ENCODE measurements at places on chromosomes 6 and 20. TPM values are rescaled to one million over a fixed set of nuclear protein-coding genes. Genes with fewer than 3 reads are reported as not detected.
A peak's percentile ranks its signal among the peaks of the same experiment; 100 is the strongest.

Gene SEMG1
- total RNA-seq: not detected

Gene BANF2
- not detected for total RNA-seq

Gene PSMA7
- 223 TPM for total RNA-seq

Gene OPN5
- total RNA-seq: not detected

Gene TGM3
- total RNA-seq: 0.32 TPM

Gene PTK6
- 4.2 TPM for total RNA-seq

Gene YWHAB
- 193 TPM for total RNA-seq

Gene SLC52A3
- 1.1 TPM for total RNA-seq

Gene COL19A1
- not detected for total RNA-seq

Gene MEI4
- total RNA-seq: not detected

DNA sequence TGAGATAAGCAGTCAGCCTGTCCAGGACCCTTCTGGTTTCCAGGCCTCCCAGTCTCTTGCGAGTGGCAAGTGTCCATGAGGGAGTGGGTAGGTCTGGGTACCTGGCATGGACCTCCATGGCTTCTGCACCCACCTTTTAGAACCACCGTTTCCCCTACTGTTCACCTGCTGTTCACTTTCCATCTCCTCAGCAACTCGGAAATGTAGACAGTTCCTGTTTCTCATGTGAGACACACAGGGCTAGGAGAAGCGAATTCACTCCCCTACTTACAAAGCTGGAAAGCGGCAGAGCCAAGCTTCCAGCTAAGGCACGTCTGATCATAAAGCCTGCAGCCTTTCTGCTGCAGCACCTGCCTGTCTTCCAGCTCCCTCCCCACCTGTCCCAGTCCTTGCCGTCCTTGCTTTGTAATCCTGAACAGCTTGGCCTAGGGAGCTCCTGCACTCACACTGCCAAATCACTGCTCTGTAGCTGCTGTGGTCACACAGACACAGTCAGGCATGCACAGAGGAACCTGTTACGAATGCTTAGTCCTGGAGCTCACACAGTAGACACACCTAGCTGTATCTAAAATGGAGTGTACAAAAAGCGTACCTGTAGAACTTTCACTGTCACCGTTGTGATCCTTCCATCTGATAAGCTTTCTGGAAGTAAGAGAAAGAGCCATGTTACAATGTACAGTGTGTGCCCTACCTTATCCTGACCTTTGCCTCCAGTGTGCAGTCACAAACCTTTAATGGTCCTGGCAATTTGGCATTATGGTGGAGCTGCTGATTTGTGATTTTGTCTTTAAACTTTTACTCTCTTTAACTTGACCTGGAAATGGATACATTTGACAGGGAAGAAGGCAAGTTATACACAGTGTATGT, 294.1 kb downstream of the NRN1 start:
- no peak for DNase-seq

- DNase-seq: no peak
Observed at GRCh38 chr6:79094938-79095337, 16.9 kb upstream of the PHIP start.

DNA sequence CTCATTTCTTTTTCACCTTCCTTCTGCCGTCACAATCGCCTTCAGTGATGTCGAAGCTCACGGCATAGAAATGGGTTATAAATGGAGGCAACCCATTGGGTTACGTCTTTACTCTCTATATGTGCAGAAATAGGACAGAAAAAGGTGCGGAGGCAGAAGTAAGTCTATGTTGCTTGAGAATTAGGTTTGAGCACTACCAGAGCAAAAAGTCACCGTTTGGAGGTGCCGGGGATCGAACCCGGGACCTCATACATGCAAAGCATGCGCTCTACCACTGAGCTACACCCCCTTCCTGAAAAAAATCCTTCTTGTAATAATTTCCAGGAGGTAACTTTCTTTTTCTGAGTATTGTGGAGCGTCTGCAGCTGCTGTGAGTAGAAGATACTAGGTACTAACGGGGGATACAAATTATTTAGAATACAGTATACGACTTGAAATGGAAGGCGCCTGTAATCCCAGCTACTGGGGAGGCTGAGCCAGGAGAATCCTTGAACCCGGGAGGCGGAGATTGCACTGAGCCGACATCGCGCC, 134.2 kb downstream of the TRIM27 start:
- no peak for DNase-seq

- no peak for DNase-seq
Observed at GRCh38 chr20:51660672-51661608, 107.2 kb downstream of the ATP9A start.

- peak; percentile 77 for DNase-seq
Observed at GRCh38 chr6:143397227-143398222, 53.0 kb downstream of the ADAT2 start.

DNA sequence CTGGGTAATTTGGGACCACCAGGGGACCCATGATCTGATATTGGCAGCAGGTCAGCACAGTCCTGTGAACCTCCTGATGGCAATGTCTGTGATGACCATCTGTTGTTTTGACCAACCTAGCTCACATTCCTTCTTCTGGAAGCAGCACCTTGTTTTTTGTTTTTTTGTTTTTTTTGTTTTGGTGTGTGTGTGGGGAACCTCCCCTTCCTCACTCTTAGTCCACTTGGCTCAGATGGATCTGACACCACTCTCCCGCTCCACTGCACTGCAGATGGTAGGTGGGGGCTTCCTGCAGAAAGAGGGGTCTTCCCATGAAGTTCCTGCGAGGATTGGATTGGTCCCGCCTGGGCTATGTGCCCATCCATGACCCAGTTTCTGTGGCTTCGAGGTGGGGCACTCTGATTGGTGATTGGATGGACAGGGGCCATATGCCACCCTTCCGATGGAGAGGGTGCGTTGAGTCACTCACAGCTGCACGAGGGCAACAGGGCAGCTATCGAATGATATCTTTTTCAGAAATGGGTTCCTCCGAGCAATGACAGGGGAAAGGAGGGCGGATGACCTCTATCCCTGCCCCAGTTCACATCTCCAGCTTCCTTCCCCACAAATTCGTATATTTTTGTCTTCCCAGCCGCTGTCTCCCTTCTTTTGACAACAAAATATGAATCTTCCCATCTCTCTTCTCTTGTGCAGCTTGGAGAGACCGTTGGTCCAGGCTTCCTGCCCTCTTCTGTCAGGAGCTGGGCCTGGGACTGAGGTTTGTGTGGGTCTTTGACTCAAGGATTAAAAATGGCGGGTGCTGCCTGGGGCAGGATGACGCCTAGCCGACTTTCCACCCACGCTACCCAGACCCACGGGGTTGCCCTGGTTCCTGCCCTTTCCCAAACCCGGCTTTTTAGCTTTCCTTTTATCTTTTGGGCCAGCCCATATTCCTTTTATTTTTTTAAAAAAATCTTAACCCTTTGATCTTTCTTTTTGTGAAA, 132.1 kb upstream of the KCNG1 start:
- no peak for DNase-seq

DNA sequence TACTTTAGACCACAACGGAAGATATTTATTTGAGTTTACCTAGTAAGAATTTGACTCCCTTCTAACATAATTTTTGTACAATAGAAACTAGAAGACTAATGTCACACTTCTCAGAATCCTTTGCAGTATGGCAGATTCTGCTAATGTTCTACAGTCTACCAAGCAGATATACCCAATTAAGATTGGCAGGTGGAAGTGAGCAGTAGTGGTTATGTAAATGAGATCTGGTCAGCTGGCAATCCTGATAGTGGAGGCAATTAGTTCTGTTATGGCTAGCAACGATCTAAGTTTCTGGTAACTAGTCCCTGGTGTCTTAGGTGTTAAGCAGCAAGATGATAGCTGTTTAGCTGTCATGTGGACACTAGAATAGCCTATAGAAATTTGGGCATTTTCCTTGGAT, 101.0 kb downstream of the CENPW start:
- no peak for DNase-seq

DNA sequence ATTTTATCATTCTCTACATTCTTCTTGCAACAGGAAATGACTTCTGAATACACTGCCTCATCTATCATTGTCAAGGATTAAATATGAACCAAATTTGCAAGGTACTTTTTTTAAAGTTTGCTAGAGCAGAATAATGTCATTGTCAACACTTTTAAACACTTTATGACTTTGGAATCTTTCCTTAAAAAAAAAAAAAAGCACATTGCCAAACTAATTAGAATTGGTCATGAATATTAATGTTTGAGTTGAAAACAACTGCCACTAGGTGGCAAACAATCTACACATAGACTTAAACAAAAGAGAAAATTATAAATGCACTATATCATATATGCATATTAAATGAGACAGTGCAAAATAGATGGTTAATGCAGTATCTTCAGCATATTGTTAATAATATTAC, 32.5 kb upstream of the TMEM244 start:
- no peak for DNase-seq

GRCh38 chr20:60049601-60050000, 91.4 kb downstream of the CDH26 start:
- no peak for DNase-seq

- DNase-seq: no peak
Observed at GRCh38 chr6:118764766-118765165, 113.4 kb upstream of the CEP85L start.

DNA sequence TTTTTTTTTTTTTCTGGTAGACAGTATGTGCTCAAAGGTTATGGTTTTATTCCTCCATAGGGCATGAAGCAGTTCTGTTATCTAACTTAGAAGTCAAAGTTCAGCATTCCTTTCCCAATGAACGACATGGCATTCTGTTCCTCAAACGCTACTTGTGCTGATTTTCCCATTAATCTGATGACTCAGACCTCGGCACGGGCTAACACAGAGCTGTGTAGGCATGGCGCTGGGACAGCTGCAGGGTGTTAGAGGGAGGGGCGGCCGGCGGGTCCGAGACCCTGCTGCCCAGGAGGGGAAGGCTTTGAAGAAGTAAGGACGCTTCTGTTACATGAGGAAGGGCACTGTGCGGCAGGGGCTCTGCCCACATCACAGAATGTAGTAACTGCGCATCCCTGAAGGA, 93.6 kb upstream of the AGPAT4 start:
- no peak for DNase-seq
